ENCODE measurements at places on chromosomes 7 and 10. TPM values are rescaled to one million over a fixed set of nuclear protein-coding genes. Genes with fewer than 3 reads are reported as not detected.

GRCh38 chr7:48111596-48111995 lies 22.5 kb downstream of the UPP1 start:
- H3K36me3 ChIP-seq: peaks cover 17% of the 10 kb centered on the region
- no peak for DNase-seq
- no peak overlapping the region for H3K4me3 ChIP-seq
- H3K4me1 ChIP-seq: peaks cover 19% of the 10 kb centered on the region
- no peak overlapping the region for H3K27ac ChIP-seq
- no peaks in the 10 kb centered on the region for H3K27me3 ChIP-seq

DNA sequence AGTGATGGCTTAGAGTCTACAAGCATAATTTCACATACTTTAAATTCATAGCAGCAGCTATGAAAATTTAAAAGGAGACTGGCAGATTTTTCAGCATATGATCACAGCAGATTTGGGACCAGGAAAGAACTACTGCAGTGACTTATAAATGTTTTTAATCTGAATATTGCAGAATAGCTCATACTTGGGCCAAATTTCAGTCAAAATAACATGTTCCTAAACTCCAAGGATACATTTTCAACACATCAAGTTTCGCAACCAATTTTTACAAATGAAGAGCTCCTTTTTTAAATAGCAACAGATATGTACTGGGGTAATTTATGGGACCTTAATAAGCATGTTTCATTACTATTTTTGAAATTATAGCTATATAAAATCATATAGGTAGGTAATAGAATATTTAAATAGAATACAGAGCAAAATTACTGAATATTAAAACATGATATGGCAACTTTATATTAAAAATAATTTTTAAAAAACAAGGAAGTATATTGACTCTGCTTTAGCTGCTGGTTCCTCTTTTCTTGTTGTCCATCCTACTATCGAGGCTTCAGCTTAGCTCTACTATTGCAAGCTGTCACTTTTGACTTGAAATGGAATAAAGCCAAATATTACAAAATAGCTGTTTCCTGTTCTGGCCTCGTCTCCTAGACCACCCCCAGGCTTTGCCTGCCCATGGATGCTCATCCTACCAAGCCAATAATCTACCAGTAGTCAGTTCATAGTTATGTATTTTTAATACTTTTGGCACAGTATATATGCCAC lies 123.1 kb downstream of the NRBF2 start:
- H3K4me3 ChIP-seq: peak overlapping the region; percentile 28
- peaks cover 39% of the 10 kb centered on the region for H3K36me3 ChIP-seq
- DNase-seq: no peak
- H3K27ac ChIP-seq: peak overlapping the region; percentile 84

- peaks cover 24% of the 10 kb centered on the region for H3K4me1 ChIP-seq
- no peak for DNase-seq
- H3K27ac ChIP-seq: no peak overlapping the region
- H3K36me3 ChIP-seq: peaks cover 5% of the 10 kb centered on the region
- peaks cover 4% of the 10 kb centered on the region for H3K27me3 ChIP-seq
- H3K4me3 ChIP-seq: no peak overlapping the region
These were observed 886.7 kb upstream of the SORCS1 start for GRCh38 chr10:108051218-108051617.

DNA sequence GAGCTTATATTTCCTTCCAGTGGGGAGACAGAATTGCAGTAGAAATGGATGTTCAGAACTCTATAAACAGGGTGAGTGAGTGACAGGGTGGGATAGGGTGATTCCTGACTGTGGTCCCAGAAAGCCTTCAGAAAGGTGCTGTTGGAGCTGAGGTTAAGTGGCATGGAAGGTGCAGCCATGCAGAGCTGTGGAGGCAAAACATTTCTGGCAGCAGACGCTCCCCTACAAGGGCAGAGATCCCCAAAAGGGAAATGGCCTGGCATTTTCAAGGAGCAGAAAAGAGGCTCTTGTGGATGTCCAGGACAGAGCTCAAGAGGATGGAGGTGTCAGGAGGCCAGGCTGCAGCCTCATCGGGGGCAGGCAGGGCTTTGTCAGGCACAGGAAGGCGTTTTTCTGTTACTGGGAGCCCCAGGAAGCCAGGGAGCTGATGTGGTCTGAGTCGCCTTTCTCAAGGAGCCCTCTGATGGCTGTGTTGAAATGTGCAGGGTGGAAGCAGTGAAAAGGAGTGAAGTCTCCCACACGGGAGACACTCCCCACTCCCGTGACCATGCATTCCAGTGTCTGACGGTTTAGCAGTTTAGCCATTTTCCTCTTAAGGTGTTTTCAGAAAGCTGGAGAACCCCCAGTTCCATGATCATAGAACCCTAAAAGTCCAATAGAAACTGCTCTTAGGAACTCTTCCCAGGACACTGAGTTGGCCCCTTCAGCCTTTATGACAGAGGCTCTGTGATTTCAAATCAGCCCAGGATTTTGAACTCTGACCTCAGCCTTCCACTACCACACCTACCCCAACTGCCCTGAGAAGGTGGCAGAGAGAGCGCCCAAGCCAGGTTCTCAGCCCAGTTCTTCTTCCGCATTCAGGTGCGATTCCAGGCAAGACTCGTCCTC lies 96.2 kb downstream of the C10orf105 start:
- H3K4me3 ChIP-seq: peak overlapping the region; percentile 58
- H3K27me3 ChIP-seq: peaks cover 1% of the 10 kb centered on the region
- H3K36me3 ChIP-seq: no peaks in the 10 kb centered on the region
- peak; percentile 45 for DNase-seq
- peak overlapping the region; percentile 67 for H3K27ac ChIP-seq
- H3K4me1 ChIP-seq: peaks cover 71% of the 10 kb centered on the region

ITGA8 gene
- total RNA-seq: not detected

PRF1 gene
- total RNA-seq: 0.11 TPM

GRCh38 chr10:93958834-93959233 lies 34.9 kb upstream of the PLCE1 start:
- no peak overlapping the region for H3K4me3 ChIP-seq
- no peaks in the 10 kb centered on the region for H3K27me3 ChIP-seq
- no peaks in the 10 kb centered on the region for H3K4me1 ChIP-seq
- no peak overlapping the region for H3K27ac ChIP-seq

DNA sequence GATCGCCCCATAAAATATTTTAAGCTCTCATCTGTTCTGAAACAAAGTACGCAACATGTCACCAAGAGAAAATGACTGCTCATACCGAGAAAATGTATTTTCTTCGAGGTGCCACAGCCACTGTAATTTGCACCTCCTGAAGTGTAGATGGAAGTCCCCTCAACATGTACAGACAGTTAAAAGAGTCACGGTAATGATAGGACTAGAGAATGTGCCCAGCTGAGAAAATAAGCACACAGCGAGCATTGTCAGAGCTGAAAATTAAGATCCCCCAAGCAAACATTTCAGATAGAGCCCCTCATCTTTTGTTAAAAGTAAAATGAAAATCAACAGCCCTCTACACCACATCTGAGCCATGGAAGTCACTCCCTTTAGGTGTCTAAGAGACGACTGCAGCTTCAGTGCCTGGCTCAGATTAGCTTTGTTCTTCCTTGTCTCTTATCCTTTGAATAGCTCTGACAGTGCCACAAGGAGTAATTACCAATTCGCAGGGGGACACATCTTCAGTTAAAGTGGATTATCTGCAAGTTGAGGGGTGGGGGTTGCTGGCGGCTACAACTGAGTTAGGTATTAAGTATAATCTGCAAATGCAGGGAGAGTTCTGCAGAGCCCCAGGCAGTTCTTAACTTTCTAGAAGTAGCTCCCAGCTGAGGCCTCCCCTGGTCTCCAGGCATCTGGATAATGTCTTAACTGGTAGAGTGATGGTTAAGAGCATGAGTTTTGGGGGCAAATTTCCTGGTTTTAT lies 222.7 kb upstream of the C7orf33 start:
- DNase-seq: no peak
- no peak overlapping the region for H3K4me3 ChIP-seq
- peak overlapping the region; percentile 71 for H3K27ac ChIP-seq
- peaks cover 7% of the 10 kb centered on the region for H3K4me1 ChIP-seq
- peaks cover 42% of the 10 kb centered on the region for H3K36me3 ChIP-seq

GRCh38 chr10:79007421-79008319 lies 61.1 kb upstream of the ZMIZ1 start:
- no peak for DNase-seq
- H3K36me3 ChIP-seq: no peaks in the 10 kb centered on the region
- H3K27ac ChIP-seq: no peak overlapping the region
- H3K4me3 ChIP-seq: no peak overlapping the region

Data from WTC11 (cell line).